ENCODE measurements at places on chromosomes 4 and X. TPM values are rescaled to one million over a fixed set of nuclear protein-coding genes. Genes with fewer than 3 reads are reported as not detected.
A peak's percentile ranks its signal among the peaks of the same experiment; 100 is the strongest.

DNA sequence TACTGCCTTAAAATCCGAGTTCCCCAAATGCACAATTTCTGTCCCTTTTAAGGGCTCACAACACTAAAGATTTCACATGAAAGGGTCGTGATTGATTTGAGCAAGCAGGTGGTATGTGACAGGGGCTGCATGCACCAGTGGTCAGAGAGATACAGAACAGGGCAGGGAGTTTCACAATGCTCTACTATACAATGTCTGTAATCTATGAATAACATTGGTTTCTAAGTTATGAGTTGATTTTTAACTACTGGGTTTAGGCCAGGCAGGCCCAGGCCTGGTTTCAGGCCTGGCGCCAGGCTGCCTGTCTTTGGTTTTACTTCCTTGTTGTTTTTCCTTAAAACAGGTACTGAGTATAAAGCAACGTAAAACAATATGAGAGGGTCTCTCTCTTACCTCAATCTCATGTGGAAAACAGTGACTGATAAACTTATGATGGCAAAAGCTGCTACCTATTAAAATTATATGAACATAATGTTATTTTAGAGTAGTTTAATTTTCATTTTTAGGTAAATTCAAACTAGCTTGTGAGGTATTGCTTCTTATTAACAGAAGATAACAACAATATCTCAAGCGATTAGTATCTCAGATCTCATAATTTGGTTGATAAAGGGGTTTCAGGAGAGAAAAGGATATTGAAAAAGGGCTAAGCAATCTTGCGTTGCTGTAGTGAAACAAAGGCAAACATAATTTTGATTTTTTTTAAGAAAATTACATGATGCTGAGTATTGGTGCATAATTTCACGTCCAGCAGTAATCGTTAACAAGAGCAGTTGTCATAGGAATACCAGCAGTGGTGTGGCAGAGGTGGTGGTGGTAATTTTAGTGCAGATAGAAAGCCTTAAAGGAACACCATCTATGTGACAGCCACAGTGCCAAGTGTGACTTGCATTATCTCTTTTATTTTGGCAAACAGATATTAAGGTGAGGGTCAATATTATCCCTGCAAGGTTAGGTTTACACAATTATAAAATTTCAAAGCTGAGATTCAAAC is 944.4 kb upstream of the GRID2 start:
- no peaks in the 10 kb centered on the region for H3K4me1 ChIP-seq
- H3K4me3 ChIP-seq = no peak overlapping the region
- no peak overlapping the region for H3K27ac ChIP-seq
- no peak for DNase-seq
- H3K36me3 ChIP-seq = no peaks in the 10 kb centered on the region

Gene ZCCHC18
- not detected for total RNA-seq

DNA sequence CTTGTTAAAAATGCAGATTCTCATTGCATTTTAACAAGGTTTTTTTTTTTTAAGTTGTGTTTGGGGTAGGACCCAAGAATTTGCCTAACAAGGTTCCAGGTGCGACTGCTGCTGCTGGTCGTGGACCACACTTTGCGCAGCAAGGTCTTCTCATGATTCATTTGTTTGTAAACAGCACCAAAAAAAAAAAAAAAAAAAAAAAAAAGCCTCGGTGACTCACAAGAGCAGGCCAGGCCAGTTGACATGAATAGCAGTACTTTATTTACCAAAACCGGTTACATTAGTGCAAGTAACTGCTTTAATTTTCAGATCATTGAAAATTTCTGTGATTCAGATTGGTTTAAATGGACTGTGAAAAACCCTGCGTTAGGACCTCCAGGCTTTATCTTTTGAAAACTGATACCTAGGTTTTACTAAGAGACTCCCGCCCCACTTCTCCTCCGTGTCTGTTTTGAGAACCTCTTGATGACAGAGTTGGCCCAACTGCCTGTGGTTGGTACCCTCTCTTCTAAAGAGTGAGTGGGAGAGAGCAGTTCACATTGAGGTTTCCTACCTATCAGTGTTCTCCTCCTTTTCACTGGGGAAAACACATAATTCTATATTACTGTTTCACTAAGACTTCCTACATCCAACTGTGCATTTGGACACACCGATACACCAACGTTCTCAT is 86.2 kb downstream of the PHEX start:
- H3K4me1 ChIP-seq = no peaks in the 10 kb centered on the region
- no peak overlapping the region for H3K27ac ChIP-seq
- no peaks in the 10 kb centered on the region for H3K27me3 ChIP-seq
- no peaks in the 10 kb centered on the region for H3K36me3 ChIP-seq
- H3K4me3 ChIP-seq = no peak overlapping the region

DNA sequence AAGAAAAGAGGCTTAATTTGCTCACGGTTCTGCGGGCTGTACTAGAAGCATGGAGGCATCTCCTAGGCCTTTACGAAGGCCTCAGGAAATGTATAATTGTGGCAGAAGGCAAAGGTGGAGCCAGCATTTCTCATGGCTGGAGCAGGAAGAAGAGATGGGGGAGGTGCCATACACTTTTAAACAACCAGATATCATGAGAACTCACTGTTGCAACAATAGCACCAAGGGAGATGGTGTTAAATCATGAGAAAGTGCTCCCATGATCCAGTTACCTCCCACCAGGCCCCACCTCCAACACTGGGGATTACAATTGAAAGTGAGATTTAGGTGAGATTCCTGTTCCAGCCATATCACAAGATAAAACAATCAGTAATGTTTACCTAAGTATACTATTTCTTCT is 45.5 kb downstream of the MTHFD2L start:
- H3K27ac ChIP-seq = no peak overlapping the region
- no peak for DNase-seq
- H3K4me1 ChIP-seq = no peaks in the 10 kb centered on the region

- DNase-seq = no peak
- no peak overlapping the region for H3K27ac ChIP-seq
- H3K4me1 ChIP-seq = peaks cover 11% of the 10 kb centered on the region
- H3K4me3 ChIP-seq = no peak overlapping the region
- peaks cover 19% of the 10 kb centered on the region for H3K36me3 ChIP-seq
- no peaks in the 10 kb centered on the region for H3K27me3 ChIP-seq
Observed at GRCh38 chr4:5750946-5751665, 40.1 kb downstream of the EVC start.

- DNase-seq = no peak
- H3K36me3 ChIP-seq = no peaks in the 10 kb centered on the region
- no peak overlapping the region for H3K4me3 ChIP-seq
Observed at GRCh38 chr4:60884587-60884986, 315.5 kb upstream of the ADGRL3 start.

- no peaks in the 10 kb centered on the region for H3K36me3 ChIP-seq
- H3K4me3 ChIP-seq = no peak overlapping the region
- DNase-seq = no peak
- no peaks in the 10 kb centered on the region for H3K4me1 ChIP-seq
- no peak overlapping the region for H3K27ac ChIP-seq
Observed at GRCh38 chr4:66906314-66906713, 639.0 kb downstream of the CENPC start.

DNA sequence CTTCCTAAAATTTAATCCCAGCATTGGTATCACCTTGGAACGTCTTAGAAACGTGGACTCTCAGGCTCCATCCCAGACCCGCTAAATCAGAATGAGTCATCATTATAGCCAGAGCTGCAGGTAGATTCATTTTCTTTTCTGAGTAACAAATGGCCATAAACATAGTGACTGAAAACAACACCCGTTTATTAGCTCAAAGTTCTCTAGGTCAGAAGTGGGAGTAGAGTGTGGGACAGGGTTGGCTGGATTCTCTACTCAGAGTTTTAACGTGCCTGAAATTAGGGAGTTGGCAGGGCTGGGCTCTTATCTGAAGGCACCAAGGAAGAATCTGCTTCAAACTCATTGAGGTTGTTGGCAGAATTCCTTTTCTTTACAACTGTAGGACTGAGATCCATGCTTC is 101.8 kb upstream of the C1QTNF7 start:
- no peaks in the 10 kb centered on the region for H3K36me3 ChIP-seq
- H3K4me3 ChIP-seq = no peak overlapping the region
- H3K4me1 ChIP-seq = peaks cover 6% of the 10 kb centered on the region
- H3K27me3 ChIP-seq = no peaks in the 10 kb centered on the region
- DNase-seq = no peak
- H3K27ac ChIP-seq = no peak overlapping the region

Gene PAGE2B
- not detected for total RNA-seq

Gene SLC9B1
- 1.1 TPM for total RNA-seq

DNA sequence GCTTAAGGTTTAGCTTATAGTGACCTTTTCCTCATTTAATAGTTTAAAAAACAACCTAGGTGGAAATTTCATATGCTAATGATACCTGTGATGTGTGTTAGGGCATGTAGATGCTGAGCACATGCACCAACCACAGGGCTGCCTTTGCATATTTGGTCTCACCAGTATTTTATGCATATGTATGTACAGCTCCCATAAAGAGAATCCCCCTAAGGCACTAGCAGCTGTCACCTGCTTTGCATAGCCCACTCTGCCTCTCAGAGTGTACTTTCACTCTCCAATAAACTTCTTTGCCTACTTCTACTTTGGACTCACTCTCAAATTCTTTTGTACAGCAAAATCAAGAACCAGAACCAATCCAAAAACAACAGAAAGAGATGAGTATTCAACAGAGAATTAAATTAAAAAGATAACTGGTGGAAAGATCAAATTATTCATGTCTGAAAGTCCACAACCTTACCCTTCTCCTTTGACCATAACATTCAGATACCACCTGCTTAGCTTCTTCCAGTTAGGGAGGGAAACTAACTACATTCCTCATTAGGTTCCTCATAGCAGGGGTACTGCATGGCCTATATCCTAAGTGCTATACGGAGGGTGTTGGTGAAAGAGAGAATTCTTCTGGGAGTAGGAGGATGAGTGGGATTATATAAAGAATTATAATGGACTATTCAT is 250.5 kb downstream of the STPG2 start:
- no peak for DNase-seq
- H3K27me3 ChIP-seq = no peaks in the 10 kb centered on the region
- H3K4me3 ChIP-seq = no peak overlapping the region
- H3K36me3 ChIP-seq = no peaks in the 10 kb centered on the region
- no peak overlapping the region for H3K27ac ChIP-seq

DNA sequence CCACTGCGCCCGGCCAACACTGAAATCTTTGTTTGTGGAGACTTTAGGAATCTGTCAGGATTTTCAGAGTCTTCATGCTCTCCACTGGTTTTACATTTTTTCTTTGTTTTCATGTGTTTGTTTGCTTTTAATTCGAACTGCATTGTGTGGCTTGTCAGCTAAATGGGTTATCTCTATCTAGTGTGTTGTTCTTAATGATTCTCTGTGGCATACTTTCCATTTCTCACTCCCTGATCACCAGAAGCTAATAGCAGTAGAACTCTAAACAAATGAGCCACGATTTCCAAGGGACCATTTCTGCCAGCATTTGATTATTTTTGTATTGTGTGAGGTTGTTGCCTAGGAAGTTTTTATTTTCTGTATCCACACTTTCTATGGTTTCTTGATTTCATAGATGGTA is 352.4 kb downstream of the CAMK2D start:
- no peak overlapping the region for H3K4me3 ChIP-seq
- H3K36me3 ChIP-seq = no peaks in the 10 kb centered on the region
- H3K27ac ChIP-seq = no peak overlapping the region
- DNase-seq = no peak
- no peaks in the 10 kb centered on the region for H3K4me1 ChIP-seq

- H3K4me1 ChIP-seq = no peaks in the 10 kb centered on the region
- no peaks in the 10 kb centered on the region for H3K36me3 ChIP-seq
- H3K27ac ChIP-seq = no peak overlapping the region
- no peak for DNase-seq
- H3K4me3 ChIP-seq = no peak overlapping the region
Observed at GRCh38 chrX:10992110-10992509, 119.0 kb upstream of the HCCS start.

- no peak overlapping the region for H3K4me3 ChIP-seq
- DNase-seq = peak; percentile 19
- H3K27ac ChIP-seq = no peak overlapping the region
- H3K27me3 ChIP-seq = no peaks in the 10 kb centered on the region
- peaks cover 8% of the 10 kb centered on the region for H3K4me1 ChIP-seq
- H3K36me3 ChIP-seq = no peaks in the 10 kb centered on the region
Observed at GRCh38 chr4:6245246-6246169, 24.1 kb upstream of the WFS1 start.

Gene RBMXL3
- not detected for total RNA-seq

Gene CCDC120
- 6.0 TPM for total RNA-seq

Gene TLR8
- 0.73 TPM for total RNA-seq

GRCh38 chr4:34718576-34719245 is 1525.6 kb downstream of the ARAP2 start:
- no peak overlapping the region for H3K27ac ChIP-seq
- H3K27me3 ChIP-seq = no peaks in the 10 kb centered on the region
- H3K36me3 ChIP-seq = no peaks in the 10 kb centered on the region
- H3K4me1 ChIP-seq = no peaks in the 10 kb centered on the region

Gene SSX2B
- 0.94 TPM for total RNA-seq

GRCh38 chrX:72060196-72060920 is 71.4 kb downstream of the RTL5 start:
- H3K4me3 ChIP-seq = no peak overlapping the region
- H3K27ac ChIP-seq = no peak overlapping the region
- no peaks in the 10 kb centered on the region for H3K4me1 ChIP-seq
- H3K27me3 ChIP-seq = no peaks in the 10 kb centered on the region
- DNase-seq = peak; percentile 5

DNA sequence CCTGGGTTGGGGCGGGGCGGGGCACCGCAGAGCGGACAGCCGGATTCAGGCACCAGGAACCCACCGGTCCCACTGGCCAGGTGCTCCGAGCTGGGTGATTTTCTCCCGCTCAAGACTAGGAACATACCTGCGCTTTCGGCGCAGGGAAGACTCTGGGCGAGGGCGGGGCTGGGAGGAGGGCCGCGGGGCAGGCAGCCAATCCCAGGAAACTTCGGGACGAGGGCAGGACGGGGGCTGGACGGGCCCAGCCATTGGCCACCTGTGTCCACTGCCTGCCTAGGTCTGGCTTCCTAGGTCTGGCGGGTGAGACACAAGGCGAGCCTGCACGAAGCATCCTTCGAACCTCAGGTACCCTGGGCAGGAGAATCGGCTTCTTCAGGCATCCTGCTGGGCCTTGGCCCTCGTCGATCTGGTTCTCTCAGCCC is 274 bp upstream of the ERVMER34-1 start:
- peaks cover 5% of the 10 kb centered on the region for H3K4me1 ChIP-seq
- H3K27ac ChIP-seq = no peak overlapping the region
- peak; percentile 80 for DNase-seq
- no peaks in the 10 kb centered on the region for H3K27me3 ChIP-seq
- peak overlapping the region; percentile 43 for H3K4me3 ChIP-seq
- H3K36me3 ChIP-seq = no peaks in the 10 kb centered on the region

Gene REELD1
- 0.11 TPM for total RNA-seq

- no peak overlapping the region for H3K27ac ChIP-seq
- no peaks in the 10 kb centered on the region for H3K27me3 ChIP-seq
- no peaks in the 10 kb centered on the region for H3K4me1 ChIP-seq
- H3K4me3 ChIP-seq = no peak overlapping the region
- H3K36me3 ChIP-seq = no peaks in the 10 kb centered on the region
Observed at GRCh38 chr4:17877661-17878060, 66.9 kb downstream of the NCAPG start.

- no peak overlapping the region for H3K27ac ChIP-seq
- no peak for DNase-seq
- no peaks in the 10 kb centered on the region for H3K4me1 ChIP-seq
- H3K4me3 ChIP-seq = no peak overlapping the region
- no peaks in the 10 kb centered on the region for H3K27me3 ChIP-seq
Observed at GRCh38 chr4:36394352-36394903, 113.0 kb downstream of the DTHD1 start.

Gene SPANXN3
- total RNA-seq = not detected

Gene RS1
- not detected for total RNA-seq

Gene GSX2
- not detected for total RNA-seq

Gene TMEM47
- total RNA-seq = 15.6 TPM
